ENCODE measurements at places on chromosomes 2 and 18.

GRCh38 chr2:71599646-71600236 lies 146.4 kb downstream of the DYSF start:
- no peak for DNase-seq

GRCh38 chr2:96195410-96196066 lies 13.1 kb downstream of the STARD7 start:
- DNase-seq = no peak

DNA sequence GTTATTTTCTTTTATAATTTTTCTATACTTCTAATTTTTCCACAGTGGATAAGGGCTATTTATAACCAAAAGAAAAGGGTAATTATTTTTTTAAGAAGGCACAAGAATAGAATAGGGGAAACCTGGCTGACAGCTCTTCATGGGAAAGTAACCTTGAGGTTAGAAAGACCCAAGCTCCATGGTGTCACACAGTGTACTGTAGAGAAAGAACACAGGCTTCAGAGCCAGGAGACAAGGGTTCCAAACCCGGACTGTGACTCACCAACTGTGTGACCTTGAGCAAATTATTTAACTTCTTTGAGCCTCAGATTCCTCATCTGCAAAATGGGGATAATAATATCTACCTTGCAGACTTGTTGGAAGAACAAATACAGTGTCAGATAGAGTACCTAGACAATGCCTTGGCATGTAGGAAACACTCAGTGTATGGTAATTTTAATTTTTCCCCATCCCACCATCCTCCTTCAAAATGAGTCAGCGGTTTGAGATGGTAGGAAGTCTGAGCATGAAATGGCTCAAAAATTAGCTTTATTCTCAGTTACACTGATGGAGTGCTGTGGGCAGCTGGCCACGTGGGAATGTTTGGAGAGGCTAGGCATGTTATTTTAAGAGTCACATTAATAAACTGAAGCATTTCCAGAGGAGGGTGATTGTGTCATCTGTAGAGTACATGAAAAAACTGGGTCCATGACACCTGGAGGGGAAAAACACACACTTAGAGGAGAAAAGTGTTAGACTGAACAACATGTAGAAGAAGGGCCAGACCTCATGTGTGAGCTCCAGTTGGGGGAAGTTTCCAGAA lies 36.7 kb downstream of the TMEM37 start:
- no peak for DNase-seq

- DNase-seq = no peak
These were observed 22.1 kb downstream of the TTLL4 start for GRCh38 chr2:218732761-218733158.

- no peak for DNase-seq
These were observed 87.5 kb downstream of the POLR1A start for GRCh38 chr2:86017901-86018896.

DNA sequence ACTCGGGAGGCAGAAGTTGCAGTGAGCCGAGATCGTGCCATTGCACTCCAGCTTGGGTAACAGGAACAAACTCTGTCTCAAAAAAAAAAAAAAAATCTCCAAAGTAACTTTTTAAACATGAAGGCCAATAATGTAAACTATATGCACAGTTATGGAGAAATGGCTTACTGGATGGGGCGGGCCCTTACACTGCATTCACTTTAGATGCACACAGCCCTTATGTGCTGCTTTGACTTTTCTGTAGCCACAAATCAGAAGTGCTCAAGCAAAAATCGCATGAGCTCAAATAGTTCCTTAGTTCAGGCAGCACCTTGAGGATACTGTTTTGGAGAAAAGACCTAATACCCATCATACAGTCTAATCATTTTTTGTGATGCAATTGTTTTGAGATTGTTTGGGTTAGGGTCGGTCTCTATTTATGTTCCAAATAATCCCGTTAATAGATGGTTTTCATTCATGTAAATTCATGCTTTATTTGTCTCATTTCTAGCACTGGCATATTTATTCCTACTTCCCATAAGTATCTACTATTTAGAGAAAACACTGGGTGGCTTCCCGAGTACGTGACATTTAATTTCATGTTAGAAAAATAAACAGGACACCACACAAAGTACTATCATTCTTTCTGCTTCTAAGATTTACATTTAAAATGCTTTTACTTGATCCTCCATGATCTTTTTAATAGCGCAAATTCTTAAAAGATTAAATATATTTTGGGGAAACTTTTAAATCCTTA lies 34.7 kb downstream of the RBMS1 start:
- DNase-seq = no peak

GRCh38 chr2:158172719-158173118 lies 71.0 kb downstream of the UPP2 start:
- no peak for DNase-seq

- no peak for DNase-seq
These were observed 15.8 kb downstream of the TGFA start for GRCh38 chr2:70537840-70538239.

DNA sequence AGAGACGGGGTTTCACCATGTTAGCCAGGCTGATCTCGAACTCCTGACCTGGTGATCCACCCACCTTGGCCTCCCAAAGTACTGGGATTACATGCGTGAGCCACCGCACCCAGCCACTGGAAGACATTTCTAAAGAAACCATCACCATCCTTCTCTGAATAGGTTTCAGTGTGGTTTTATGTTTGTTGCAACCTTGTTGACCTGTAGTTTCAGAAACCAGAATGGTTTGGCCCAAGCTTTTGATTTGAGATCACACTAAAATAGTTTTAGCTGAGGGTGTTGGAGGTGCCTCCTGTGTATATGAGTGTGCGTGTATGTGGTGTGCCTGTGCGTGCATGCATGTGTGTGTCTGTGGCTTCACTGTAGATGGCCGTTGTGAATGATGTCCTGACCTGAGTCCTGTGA lies 26.2 kb downstream of the INPP4A start:
- no peak for DNase-seq
